ENCODE measurements at places on chromosomes 5 and 9.

GRCh38 chr5:141326088-141326854 lies 4.0 kb upstream of the PCDHGA1 start:
- DNase-seq: peak; percentile 52

DNA sequence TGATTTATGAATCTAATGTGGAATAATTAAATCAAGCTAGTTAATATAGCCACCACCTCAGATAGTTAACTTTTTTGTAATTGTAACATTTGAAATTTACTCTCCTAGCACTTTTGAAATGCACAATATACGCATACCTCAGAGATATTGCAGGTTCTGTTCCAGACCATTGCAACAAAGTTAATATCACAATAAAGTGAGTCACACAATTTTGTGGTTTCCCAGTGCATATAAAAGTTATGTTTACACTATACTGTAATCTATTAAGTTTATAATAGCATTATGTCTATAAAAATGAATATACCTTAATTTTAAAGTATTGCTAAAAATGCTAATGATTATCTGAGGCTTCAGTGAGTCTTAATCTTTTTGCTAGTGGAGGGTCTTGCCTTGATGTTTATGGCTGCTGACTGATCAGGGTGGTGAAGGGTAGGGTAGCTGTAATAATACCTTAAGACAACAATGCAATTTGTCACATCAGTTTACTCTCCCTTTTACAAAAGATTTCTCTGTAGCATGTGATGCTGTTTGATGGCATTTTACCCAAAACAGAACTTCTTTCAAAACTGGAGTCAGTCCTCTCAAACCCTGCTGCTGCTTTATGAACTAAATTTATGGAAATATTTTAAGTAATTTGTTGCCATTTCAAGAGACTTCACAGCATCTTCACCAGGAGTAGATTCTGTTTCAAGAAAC lies 235.1 kb upstream of the ADAMTSL1 start:
- DNase-seq: peak; percentile 40

DNA sequence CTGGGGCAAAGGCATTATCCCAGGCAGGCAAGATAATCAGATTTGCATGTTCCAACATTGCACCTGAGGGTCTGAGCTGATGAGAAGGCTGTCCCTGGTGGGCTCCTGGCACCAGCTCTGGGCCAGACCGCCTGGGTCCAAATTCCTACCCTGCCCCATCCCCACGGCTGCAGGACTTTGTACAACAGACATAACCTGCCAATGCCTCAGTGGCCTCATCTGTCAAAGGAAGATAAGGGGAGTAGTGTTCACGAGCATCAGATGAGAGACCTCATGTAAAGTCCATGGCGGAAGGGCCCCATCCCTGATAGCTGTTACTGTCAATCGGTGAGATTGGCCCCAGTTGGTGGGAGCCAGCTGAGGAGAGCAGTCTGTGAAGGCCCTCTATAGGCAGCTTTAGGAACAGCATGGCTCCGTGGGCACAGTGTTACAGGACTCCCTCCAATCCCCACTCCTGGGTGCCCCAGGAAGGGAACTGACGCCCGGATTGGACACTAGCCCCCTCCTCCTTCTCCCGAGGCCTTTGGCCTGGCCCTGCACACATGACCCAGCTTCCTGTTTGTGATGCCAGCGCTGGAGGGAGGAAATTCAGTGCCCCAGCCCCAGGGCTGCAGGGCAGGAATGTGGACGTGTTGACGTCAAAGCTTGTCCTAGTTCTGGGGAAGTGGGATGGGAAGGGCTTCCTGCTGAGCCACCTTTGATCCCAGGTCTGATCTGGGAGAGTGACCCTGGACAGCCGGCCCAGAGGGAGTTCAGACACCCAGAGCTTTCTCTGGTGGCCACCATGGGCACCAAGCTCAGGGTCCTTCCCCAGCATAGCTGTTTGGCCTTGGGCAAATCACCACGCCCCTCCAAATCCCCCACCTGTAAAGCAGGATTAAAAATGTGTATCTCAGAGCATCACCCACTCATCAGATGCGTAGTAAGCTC lies 56.2 kb downstream of the DUSP1 start:
- no peak for DNase-seq

DNA sequence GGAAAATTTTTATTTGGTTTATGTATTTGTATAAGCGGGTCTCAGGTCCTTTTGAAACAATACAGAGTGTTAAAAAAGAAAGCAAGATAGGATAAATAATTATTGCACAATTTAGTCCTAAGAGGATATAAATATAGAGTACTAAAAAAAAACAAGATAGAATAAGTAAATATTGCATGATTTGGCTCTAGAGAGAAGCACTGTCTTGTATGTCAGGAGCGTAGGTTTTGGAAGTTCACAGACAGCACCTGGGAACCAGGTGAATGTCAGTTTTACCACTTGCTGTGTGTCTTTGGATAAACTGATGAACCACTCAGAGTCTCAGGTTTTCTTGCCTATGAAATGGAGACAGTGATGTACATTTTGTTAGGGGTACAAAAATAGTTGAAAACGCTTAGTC lies 266.2 kb upstream of the ADAMTSL1 start:
- no peak for DNase-seq

DNA sequence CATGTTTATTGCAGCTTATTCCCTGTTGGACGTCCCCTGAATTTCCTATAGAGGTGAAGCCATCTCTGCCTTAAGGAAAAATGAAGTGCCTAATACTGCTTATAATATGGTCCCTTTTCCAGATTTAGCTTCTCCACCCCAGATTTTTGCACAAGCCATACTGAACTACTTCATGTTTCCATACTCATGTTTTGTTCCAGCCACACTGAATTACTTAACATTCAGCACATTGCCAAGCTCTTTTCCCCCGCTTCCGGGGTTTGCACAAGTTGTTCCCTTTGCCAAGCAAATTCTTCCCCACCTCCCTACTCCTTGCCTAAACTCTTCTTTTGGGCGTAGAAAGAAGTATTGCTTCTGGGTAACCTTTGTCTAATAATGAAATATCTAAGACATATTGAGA lies 1.7 kb upstream of the CNTRL start:
- peak; percentile 58 for DNase-seq

DNA sequence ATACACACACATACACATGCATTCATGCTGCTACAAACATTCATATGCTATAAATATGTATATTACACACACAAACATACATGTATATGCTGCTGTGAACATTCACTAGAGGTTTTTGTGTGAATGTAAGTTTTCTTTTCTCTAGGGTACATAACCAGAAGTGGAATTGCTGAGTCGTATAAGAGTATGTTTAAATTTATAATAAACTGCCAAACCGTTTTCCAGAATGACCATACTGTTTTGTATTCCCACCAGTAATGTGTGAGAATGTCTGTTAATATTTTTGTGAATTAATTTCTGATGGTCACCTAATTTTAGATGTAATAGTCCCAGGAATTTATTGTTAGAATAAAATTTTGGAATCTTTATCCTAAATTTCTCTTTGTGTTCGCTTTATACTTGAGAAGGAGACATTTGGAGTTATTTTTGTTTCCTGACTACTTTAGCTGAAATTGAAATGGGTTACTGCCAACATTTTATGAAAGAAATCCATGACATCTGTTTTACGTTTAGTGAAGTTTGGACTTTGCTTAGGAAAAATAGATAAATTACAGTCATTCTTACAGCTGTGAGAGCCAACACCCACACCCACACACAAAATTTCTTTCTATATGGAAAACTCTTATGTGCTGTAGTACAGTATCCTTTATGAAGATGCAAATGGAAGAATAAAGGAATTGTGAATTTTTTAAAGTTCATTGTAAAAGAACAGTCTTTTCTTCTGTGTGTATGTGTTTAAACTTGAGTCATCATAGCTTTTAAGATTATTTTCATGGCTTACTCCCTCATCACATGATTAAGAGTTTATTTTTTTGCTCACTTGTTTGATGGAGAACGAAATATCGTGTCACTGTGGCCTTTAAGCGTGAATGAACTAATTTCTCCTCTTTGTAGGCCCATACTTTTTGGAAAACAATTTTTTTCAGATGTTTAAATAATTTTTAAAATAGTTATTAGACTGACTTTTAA lies 24.3 kb downstream of the CENPP start:
- peak; percentile 51 for DNase-seq

DNA sequence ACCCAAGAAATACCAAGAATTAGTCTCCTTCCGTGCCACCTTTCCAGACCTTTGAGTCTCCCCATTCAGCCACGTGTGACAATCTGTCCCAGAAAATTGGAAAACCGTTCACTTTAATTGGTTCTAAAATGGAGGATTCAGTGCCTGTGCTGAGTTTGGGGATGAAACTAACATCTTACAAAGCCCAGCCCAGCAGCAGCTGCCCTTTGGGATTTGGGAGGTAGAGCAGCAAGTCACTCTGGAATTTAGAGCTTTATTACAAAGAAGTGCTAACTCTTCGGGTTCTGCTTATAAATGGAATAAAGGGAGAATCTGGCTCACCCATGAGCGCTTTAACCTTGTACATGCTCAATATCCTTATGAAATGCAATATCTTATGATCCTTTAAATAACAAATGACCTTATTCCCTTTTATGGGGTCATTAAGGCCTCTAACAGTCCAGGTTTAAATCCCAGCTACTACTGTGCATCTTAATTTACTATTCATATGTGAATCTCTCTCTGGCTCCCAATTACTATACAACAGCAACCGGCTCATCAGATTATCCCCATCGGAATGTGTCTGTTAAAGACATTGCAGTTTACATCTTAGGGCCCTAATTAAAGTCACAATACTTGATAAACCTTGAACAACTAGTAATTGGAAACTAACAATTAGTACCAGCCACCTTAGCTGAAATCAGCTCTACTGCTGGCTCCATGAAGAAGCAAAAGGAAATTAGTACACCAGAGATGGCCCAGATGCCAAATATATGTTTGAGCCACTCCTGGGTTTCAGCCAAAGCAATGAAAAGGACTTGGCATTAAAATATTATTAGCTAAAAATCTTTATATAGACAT lies 271.8 kb upstream of the SMARCA2 start:
- no peak for DNase-seq

Measured in GM04504 (cell line).